ENCODE measurements at places on chromosomes 7 and 10.
A peak's percentile ranks its signal among the peaks of the same experiment; 100 is the strongest.

DNA sequence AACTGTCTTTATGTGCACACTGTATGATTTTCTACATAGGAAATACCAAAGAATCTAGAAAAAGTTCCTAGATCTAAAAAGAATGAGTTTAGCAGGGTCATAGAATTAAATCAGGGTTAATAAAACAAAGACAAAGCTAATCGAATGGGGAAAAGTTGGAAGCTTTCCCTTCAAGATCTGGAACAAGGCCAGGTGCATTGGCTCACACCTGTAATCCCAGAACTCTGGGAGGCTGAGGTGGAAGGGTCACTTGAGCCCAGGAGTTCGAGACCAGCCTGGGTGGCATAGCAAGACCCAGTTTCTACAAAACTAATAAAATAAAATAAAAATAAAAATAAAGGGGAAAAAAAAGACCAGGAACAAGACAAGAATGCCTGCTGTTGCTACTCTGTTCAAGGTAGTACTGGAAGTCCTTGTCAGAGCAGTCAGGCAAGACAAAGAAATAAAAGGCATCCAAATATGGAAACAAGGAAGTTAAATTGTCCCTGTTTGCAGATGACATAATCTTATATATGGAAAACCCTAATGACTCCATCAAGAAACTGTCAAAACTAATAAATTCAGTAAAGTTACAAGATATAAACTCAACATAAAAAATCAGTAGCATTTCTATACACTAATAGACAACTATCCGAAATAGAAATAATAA is 76.1 kb upstream of the RHEB start:
- DNase-seq: no peak

GRCh38 chr10:72659694-72660093 is 32.2 kb upstream of the MCU start:
- no peak for DNase-seq

DNA sequence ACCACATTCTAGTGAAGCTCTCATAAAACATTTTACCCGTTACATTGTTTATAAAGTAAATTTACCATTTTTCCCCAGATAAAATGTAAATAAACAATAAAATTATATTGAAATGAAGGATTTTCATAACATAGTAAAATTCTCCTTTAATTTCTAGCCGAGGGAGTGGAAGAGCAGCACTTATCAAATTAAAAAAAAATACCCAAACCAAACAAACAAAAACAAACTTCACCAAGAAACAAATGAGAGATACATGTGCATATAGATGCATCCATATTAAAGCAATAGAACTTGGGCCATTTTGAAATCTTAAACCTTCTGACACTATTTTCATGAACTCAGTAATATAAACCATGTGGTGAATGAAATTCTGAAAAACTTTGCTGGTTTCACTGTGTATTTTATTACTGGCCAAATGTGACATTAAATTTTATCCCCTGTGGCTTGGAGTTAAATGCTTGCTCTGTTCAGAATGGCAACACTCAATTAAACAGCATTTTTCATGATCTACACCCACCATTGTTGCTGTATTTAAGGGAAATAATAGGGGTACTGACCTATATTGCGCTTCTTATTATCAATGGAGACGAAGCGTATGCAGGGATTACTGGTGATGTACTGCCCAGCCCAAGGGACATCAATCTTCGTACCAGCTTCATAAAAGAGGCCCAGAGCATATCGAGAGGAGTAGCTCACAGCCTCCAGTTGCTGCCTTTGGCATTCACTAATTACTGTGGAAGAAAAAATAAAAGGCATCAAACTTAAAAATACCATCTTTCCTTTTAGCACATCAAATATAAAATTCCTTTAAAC is 220.9 kb downstream of the RNLS start:
- DNase-seq: no peak

DNA sequence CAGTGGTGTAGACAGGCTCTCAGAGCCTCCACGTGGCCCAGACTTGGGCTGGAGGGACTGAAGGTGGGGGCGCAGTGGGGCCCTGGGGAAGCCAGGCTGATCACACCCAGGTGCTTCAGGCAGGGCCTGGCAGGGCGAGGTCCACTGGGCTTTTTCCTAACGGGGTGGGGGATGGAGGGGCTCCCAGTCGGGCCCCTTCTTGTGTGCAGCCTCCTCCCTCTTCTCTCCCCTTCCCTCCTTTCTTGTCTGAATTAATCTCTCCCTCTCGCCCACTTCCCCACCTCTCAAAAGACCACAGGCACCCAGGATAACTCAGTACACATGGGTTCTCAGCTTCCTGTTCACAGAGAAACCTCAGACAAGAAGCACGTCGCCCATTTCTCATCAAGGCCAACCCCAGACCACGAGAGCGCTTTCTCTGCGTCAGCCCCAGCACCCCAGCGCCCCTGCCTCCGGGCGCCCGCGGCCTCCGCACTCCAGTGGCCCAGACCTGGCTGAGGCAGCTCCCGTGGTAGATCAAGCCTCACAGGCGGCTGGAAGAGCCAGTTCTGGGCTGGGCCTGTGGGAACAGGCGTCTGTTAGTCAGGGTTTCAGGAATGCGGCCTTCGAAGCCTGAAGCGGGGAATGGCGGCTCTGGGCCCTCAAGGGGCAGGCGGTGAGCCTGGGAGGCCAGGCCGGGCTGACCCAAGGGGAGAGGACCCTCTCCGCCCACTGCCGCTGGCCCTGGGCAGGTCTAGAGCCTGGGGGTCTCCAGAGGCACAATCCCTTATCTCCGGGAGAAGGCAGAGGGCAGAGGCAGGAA is 50.6 kb downstream of the PWWP2B start:
- peak; percentile 86 for DNase-seq

DNA sequence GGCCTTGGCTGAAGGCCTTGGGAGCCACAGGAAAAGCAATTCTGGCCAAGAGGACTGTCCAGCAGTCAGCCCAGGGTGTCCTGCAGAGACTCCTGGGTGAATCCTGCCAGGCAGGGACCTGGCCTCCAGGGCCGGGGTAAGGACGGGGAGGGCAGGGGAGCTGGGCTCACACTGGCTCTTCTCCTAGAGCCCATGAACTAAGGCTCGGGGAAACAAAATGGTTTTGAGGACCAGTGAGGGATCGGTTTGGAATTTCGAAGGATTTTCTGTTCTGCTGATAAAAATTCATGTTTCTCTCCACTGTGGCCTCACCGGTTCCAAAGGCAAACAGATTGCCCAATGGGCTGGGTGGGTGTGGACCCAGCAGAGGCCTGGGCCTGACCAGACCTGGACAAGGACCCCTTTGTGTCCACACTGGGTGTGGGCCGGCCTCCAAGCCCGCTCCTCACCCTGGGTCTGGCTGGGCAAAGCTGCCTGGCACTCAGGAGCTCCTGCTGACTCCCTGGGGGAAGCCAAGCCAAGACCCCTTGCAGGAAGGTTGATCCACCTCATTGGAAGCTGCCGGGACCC is 27.3 kb downstream of the FAM20C start:
- no peak for DNase-seq

DNA sequence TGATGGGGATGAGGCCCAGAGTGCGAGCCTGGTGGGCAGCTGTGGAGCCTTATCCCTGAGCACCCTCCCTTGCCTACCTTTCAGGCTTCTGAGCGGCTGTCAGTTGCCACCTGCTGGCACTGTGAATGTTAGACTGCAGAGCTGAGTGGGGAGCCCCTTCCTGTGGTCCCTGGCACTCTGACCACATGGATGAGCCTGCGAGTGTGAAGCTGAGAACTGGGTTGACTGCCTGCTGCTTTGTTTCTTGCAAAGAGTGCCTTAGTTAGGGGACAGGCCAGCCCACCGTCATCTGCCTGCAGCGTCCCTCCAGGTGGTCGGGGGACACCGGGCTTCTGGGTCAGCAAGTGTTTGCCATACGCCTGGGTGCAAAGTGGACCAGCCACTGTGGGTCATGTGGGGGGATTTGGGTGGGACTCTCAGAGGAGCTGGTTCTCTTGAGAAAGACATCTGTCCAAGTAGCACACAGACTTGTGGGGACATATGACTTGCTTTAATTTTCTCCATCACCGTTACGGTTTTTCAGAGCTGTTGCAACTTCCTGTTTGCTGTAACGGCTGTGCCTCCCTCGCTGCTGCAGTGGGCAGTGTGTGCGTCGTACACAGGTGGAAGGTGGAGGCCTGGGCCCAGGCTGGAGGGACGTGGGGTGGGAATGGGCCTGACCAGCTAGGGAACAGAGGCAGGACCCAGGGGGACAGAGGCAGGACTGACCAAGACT is 13.7 kb downstream of the INPP5A start:
- DNase-seq: no peak

DNA sequence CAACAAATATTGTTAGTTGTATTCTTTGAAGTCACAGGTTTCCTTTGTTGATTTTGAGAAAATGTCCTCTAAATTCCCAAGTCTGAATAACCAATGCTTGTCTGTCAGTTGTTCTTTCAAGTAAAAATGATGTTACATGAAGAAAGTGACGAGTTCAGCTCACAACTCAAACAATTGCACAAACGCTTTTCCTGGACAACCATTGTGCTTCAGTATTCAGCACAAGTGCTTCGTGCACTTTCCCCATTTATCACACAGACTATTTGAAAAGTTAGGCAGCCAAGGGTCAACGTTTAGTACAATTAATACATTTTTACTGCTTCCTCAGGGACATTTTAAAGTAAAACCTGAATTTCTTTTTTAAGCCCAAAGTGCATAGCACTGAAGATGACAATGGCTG is 44.5 kb downstream of the CDK1 start:
- DNase-seq: no peak

DNA sequence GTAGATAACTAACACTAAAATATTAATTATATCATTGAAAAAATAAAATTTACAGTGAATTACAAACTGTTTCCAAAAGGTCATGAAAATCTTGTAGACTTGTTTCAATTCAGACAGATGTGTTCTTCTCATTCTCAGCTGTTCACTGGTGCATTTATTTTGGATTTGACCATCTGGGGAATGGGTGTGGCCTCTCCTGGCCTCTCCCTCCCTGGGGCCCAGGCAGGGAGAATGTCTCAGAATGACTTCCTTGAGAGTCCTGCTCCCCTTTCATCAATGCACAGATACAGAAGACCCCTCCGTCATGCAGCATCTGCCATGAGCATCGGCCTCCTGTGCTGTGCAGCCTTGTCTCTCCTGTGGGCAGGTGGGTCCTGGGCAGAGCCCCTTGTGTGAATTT is 192.8 kb upstream of the PRSS58 start:
- DNase-seq: no peak

DNA sequence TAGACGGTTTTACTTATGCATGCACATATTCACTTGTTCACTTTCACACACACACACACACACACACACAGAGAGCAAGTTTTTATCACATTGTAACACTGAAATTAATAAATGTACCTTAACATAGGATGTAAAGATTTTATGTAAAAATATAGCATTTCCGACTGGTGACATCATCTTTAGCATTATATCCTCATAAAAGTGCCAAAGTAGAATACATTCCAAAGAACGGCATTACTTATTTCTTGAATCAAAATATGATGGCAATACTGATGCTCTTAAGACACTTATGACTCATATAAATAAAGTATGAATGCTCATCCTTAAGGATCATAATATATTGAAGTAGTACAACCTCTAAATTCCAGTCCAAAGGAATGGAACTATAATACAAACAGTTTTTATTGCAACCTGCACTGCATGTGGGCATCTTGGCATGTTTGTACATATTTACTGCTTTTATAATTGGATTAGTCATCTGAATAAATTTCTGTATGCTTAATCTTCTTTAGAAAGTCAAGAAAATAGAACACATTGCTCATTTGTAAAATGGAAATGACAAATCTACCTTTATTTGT is 290.0 kb upstream of the SEMA3A start:
- DNase-seq: no peak

DNA sequence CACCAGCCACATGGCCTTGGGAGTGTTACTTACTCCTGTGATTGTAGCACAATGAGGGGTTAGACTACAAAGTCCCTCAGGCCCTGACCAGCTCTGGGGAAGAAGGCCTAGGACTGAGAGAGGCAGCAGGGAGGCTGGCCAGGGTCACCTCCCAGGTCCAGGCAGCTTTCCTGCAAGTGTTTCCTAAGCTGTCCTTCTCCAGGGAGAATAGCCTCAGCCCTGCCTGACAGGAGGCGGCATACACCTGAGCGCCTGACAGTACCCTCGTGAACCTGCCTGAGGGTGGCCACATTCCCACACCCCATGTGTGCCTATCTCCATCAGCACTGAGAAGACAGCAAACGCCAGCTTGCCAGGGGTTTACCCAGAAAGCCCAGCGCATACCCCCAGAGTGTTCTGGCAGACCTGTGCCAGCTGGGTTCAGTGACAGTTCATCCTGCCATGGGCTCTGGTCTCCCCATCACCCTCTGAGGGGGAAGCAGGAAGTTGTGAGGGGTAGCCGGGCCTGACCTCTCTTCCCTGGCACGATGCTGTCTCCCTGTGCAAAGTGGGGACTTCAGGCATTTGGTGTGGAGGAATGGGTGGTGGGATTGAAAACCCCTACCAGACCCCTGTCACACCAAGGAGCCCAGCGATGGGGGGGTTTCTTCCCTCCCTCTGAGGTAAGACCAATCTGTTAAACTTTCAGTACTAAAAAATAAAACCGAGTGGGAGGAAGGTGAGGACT is 56.3 kb upstream of the CAMK2B start:
- no peak for DNase-seq

DNA sequence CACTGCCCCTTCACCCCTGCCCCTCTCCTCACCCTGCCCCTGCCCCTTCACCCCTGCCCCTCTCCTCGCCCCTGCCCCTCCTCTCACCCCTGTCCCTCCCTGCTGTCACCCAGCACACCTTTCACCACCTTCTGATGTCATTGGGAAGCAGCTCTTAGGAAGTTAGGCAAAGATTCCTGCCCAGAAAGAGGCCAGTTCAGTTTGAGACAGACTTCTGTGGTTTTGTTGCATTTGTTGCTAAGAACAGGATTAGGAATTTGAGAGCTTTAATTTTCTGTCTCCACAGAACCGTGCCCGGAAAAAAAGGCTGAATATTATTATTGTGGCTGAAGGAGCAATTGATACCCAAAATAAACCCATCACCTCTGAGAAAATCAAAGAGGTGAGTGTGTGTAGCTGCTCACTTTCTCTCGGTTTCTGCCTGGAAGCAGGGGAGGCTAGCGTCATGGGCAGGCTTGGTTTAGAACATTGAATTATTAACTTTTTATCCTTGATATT is 39.6 kb downstream of the PFKP start:
- DNase-seq: no peak

- no peak for DNase-seq
Observed at GRCh38 chr10:88979153-88979562, 11.4 kb upstream of the FAS start.

DNA sequence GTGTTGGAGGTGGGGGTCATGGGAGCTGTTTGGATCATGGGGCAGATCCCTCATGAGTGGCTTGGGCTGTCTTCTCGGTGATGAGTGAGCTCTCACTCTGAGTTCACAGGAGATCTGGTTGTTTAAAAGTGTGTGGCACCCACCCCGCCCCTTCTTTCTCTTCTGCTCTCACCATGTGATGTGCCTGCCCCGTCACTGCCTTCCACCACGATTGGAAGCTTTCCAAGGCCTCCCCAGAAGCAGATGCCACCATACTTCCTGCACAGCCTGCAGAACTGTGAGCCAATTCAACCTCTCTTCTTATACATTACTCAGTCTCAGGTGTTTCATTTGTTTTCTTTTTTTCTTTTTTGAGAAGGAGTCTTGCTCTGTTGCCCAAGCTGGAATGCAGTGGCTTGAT is 170.0 kb downstream of the PTPN20 start:
- no peak for DNase-seq

Data from effector memory CD8-positive, alpha-beta T cell (primary cell).